ENCODE measurements at places on chromosomes 11 and 22.

- DNase-seq, result no peak
Measured at GRCh38 chr22:49590851-49591445, 236.7 kb downstream of the BRD1 start.

DNA sequence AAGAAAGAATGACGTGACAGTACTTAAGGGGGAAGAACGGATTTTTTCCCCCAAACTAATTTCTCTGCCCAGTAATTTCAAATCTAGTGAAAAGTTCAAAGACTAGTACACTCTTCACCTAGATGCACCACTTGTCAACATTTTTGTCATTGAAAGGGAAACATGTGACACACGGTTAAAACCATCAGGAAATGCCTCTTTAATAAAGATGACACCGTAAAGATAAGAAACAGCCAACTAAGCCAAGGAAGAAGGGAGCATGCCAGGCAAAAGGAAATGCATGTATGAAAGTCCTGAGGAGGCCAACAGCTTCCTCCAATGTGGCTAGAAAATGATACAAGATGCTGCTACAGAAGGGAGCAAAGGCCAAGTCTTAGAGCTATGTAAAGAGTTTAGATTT is 49.4 kb downstream of the RSF1 start:
- no peak for DNase-seq

- no peak for DNase-seq
Measured at GRCh38 chr11:117913736-117914397, 15.3 kb downstream of the TMPRSS13 start.

DNA sequence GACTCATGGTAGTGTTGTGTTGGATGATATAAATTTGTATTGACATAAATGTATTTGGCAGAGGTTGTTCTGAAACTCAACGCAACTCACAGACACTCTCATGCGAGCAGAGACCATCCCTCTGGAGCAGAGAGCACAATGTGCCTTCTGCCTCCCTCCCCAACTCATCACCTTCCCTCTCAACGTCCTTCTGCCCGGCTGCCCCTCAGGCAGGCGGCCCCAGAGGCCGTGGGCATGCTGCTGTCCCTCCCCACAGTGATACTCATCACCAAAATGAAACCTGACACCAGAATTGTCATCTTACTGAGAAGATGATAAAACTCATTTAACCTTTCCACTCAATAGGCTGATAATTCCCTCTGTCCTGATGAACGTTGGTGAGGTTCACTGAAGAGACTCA is 260.6 kb downstream of the ETS1 start:
- no peak for DNase-seq

DNA sequence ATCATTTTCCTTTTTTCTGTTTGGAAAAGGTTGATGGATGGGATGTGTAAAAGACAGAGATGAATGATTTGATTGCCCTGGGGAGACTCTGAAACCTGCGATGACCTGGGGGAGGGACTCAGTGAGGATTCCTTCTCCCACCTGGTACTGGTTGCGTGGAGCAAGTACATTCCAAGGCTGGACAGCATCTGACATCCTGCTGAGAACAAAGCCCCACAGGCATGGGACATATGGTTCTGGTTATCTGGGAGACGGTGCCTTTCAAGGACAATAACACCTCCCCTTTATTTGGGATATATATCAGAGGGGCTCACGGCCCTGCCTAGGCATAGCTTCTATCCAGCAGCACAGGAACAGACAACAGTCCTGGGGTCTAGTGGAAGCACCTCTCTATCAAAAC is 527.8 kb downstream of the METTL15 start:
- no peak for DNase-seq

- DNase-seq, result no peak
Measured at GRCh38 chr11:121715405-121715804, 262.6 kb upstream of the SORL1-AS1 start.

GRCh38 chr22:45507798-45508197 is 5.1 kb downstream of the FBLN1 start:
- no peak for DNase-seq

DNA sequence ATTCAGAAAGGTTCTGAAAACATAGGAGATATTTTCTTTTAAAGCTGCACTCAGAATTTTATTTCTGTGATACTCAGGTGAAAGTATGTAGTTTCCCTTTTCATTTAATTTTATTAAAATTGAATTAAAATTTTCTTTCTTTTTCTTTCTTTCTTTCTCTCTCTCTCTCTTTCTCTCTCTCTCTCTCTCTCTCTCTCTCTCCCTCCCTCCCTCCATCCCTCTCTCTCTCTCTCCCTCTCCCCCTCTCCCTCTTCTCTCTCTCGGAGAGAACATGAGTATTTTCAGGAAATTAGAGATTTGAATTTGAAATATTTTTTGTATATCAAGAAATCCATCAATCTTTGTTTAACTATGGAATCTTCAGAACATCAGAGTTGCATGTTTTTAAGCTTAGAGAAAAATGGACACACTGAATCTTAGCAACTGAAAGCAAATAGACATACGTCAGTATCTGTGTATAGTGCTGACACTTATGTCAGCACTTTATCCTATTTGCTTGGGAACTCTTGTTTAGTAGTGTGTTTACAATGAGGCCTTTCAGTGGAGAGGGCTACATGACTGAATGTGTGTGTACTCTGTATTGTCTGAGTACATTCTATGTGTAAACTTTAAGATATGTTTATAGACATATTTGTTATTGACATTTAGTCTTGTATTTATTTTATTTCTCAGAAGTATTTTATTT is 44.5 kb downstream of the PDE3B start:
- no peak for DNase-seq

GRCh38 chr11:69501891-69502860 is 20.7 kb downstream of the LINC01488 start:
- DNase-seq, result no peak

GRCh38 chr11:26043665-26044064 is 288.3 kb upstream of the ANO3 start:
- no peak for DNase-seq

DNA sequence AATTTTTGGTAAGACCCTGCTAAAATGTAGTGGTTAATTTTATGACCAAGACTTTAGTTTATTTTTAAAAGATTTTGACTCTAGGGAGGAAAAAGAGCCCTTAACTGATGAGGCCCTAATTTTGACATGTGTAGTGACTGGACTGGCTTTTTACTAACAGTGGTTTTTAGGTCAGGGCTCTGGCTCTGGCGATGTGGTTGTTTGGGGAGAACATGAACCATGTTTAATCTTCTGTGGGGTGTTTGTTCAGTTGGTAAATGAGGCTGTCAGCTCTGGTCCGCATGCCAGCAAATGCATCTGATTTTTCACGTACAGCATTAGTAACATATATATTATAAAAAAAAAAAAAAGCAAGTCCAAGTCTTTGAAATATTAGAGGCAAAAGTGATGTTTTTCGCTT is 104.3 kb downstream of the EXT2 start:
- DNase-seq, result no peak
